Upper lobe of left lung (tissue), 6 donors: ENCODE measurements at places on chromosomes 7 and 10.

DNA sequence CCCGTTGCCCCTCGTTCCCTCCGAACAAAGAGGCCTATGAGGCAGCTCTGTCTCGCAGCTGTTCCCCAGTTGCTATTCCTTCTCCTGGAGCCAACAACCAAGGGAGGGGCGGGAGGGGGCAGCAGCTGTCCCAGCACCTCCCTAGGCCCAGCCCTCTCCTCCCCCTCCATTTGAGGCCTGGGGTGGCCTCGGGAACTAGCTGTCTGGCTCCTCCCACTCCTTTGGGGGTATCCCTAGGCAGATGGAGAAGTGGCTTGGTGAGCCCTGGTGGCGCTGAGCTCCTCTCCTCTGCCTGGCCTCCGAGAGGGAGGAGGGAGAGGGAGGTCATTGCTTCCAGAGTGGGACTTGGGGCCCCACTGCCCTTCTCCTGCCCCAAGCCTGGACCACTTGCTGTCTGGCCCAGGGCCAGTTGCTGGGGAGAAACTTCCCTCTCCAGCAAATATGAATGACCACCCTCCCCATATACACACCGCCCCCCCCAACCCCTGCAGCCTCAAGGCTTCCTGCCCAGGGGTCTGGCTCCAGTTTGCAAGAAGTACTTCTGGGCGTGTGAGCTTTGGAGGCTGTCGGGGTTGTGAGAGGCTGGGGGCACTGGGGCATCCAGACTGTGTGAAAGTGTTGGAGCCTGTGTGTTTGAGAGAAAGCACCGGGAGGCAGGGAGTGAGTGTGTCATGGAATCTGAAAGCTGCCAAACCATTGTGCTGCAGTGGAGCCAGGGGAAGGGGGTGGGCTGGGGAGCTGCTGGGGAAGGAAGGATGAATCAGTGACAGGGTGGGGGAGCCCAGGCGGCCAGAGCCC is 3.1 kb downstream of the FLNC start:
- peak; percentile 38 for DNase-seq

DNA sequence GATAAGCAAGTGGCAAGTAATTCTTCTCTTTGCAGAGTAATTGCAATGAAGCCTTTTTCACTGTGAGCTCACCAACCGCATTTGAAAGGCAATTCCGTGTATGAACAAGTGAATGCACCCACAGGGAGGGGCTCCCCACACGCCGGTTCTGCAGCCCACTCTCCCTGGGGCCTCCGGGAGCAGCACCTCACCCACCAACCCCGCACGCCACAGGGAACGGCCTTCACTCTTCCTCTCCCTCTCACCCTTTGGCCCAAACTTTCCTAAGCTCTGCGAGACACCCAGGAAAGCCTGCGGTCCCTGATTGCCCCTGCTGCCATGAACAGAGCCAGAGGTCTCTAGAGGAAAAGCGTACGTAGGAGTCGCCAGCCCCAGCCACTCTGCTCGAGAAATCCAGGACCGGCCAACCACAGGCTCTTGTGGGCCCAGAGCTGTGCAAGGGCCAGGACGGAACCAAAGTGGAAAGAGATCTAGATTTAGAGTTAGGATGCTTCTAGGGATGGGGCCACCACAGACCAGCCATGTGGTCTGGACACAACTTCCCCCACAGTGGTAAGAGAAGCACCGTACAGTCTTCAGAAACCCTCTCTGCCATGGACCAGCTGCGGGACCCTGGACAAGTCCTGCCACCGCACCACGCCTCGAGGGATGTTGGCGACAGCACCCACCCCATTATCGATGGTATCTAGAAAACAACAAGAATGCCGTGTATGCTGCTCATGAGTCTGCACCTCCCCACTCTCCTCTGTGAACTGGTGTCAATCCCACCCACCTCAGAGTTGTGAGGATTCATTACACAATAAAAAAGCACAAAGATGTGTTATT is 3.6 kb downstream of the WDR86 start:
- peak; percentile 39 for DNase-seq

- no peak for DNase-seq
These were observed 73.1 kb downstream of the CYP51A1 start for GRCh38 chr7:92061154-92061553.

DNA sequence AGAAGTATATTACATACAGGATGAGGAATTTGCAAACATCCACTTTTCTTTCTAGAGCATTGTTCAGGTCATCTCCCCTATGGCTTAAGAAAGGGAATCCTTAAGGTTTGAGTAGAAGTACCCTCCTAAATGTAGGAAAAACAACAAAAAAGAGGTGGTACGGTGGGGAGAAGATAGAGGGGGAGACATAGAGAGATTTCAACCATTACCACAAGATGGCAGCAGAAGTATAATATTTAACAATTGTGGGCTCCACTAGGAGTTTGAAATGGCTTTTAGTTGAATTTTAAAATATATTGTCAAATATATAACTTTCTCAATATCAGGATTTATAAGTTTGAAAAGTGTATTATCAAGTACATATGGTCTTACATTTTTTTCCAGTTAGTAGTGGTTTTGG is 72.7 kb upstream of the PRKG1 start:
- no peak for DNase-seq

DNA sequence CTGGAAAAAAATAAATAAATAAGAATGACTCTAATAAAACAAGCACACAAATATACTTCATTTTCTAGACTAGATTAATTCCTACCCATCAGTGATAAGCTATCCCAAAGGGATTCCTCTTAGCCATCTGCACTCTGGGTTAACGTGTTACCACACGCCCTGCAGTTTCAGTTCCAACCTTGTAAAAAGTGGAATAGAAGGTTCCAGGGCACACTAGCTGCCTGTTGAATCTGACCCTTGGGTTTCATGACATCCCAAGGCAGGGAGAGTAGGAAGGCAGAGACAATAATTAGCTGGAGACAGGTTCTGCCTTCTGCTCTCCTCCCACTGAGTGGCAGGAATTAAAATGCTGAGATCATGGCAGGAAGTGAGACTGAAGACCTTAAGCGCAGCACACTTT is 33.5 kb downstream of the SLC37A3 start:
- no peak for DNase-seq

DNA sequence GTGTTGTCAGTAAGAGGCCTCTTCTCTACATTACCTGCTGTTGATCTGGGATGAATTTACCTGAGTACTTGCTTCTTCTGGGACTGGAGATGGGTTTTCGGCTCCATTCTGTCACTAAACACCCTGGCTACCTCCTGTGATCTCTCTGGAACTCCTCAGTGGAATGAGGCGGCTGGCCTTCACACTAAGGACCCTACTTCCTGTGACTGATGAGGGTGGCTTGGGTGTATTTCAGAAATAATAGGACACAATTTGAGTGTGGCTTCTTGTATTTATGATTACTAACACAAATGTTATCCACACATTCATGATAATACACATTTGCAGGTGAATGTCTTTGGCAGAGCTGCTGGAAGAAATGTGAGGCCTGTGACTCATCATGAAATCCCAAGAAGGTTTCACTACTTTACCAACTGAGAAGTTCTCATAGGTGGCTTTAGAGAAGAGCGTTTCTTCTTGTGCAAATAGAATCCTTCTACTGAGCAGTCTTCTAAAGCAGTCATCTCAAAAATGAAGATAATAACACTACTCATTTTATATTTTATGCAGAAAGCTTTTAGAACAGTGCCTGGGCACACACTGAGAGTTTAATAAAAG is 21.3 kb upstream of the EVX1 start:
- DNase-seq = no peak

- no peak for DNase-seq
These were observed 173.9 kb downstream of the TNS3 start for GRCh38 chr7:47407821-47408674.

DNA sequence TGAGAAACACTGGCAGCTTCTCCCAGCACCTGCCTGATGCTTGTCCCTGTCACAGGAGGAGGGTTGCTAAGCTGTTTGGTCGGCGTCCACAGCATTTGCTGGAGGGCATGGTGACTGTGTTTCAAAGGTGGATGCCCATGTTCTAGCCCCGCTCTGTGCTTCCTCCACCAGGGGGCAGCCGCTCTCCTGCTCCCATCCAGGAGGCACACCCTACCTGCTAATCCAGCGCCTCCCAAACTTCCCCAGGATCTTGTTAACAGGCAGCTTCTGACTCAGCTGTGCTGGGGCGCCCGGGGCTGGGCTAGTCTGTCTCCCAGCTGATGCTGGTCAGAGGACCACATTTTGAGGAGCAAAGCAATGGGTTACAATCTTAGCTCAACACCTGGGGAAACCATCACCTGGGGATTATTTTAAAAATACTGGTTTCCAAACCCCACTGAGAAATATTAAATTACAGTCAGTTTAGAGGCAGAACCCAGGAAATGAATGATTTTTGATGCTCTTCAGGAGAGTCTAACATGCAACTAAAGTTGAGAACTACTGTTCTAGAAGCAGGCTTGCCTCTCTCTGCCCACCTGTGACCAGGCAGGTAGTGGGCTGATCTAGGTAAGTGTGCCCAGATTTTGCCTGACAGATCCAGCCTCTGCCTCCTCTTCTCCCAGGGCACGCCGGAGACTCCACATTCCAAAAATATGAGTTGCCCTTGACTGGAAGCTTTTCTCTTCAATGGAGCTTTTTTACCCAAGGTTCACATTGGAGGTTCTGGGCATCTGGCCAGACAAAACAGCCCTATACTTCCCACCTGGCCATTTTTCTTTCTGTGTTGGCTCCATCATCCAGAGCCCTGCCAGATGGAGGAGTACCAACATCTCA is 92.7 kb upstream of the GPR26 start:
- no peak for DNase-seq

GRCh38 chr10:113297226-113297625 is 255.6 kb upstream of the HABP2 start:
- no peak for DNase-seq

GRCh38 chr7:137652721-137653120 is 194.1 kb downstream of the DGKI start:
- no peak for DNase-seq
